Astrocyte of the spinal cord (primary cell): ENCODE measurements at places on chromosomes 6 and 20.

DNA sequence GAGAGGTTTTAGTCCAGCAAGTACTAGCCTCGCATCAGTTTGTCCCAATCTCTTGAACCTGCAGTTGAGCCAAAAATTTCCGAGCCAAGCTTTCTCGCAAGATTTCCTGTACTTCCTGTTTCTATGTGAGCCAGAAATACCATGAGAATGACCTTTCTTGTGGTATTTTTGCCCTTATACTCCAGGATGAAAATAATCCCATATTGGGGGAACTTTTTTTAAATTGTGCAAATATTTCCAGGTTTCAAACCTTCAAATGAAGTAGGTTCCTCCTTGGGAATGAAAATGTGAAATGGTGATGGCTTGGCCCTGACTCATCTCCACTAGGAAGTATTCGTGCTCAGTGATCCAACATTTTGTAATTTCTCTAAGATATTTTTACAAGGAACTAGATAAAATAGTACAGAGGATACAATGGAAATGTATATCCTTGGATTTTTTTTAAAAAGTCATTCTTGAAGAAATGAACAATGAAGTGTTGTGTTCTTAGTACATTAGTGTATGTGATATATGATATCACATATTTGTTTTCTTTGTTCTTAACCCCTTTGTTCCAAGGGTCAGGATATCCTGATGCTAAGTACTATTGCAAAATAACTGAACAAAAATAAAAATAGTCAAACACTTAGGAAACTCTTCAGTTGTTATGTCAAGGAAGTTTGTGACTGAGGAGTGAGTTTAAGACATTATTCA, 184.0 kb downstream of the PDE7B start:
- peak; percentile 47 for DNase-seq

DNA sequence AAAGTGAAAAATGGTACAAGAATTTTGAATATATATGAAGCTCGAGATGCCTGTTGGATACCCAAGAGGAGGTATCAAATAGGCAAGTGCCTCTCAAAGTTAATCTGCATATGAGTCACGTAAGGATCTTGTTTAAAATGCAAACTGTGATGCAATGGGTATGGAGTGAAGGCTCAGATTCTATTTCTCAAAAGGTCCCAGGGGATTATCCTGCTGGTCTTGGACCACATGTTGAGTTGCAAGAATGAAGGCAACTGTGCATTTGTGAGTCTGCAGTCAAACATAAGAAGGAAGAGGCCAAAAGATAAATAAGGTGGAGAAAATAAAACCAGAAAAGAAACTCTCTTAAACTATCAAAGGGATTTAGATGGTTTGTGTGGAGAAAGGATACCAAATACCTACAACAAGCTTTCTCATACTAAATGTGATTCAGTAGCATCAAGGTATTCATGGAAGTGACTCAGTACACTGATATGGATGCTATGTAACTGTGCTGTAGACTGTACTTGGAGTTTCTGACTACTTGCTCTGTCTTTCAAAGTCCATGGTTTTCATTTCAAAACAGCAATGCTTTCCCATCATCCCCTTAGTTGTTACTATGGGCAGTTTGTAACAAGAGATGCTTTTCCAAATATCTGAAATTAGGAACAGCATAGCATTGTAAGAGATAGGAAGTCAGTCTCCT, 106.3 kb downstream of the GFRAL start:
- peak; percentile 40 for DNase-seq

DNA sequence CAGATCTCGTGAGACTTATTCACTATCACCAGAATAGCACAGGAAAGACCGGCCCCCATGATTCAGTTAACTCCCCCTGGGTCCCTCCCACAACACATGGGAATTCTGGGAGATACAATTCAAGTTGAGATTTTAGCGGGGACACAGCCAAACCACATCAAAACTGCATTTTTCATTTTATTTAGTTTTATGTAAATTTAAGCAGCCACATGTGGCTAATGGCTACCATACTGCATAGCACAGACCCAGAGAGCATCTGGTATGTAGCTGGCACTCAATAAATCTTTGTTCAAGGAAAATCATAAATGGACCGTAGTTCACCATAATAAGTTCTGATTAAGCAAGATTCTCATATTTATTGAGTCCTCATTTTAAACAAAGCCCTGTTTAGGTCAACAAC, 15.3 kb downstream of the GFOD1 start:
- no peak for DNase-seq

- peak; percentile 28 for DNase-seq
These were observed 828 bp downstream of the TP53RK start for GRCh38 chr20:46688151-46689081.

DNA sequence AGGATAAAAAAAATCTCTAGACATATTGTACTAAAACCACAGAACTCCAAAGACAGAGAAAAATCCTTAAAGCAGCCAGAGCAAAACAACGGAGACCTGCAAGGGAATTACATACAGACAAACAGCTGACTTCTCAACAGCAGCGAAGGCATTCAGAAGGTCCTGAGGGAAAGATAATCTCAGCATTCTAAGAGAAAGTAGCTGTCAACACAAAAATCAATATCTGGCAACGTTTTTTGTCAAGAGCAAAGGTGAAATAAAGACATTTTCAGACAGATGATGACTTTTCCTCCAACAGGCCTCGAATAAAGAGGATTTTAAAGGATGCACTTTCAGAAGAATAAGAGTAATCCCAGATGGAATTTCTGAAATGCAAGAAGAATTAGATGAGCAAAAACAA, 6.1 kb upstream of the SCGN start:
- DNase-seq, result no peak
